ENCODE measurements at places on chromosomes 6 and 20. TPM values are rescaled to one million over a fixed set of nuclear protein-coding genes. Genes with fewer than 3 reads are reported as not detected.

Gene PKHD1
- total RNA-seq = not detected

Gene LZTS3
- total RNA-seq = 2.7 TPM

Gene BMP2
- 0.58 TPM for total RNA-seq

Gene HIVEP1
- 12.3 TPM for total RNA-seq

Gene POU5F1
- 4.5 TPM for total RNA-seq

Gene C20orf144
- 0.10 TPM for total RNA-seq
